ENCODE measurements at places on chromosomes 12 and 14.

- DNase-seq = no peak
Measured at GRCh38 chr12:6373022-6373787, 2.2 kb downstream of the SCNN1A start.

DNA sequence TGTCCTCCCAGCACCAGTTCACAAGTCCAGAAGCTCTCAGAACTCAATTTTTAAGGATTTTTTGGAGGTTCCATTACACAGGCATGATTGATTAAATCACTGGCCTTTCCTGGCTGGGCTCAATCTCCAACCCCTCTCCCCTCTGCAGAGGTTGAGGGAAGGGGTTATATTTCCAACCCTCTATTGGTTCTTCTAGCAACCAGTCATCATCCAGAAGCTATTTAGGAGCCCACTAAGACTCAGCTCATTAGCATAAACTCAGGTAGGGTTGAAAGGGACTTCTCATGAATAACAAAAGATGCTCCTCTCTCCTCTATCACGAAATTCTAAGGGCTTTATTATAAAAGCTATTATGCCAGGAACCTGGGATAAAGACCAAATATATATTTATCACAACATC is 41.5 kb downstream of the SPPL3 start:
- no peak for DNase-seq

DNA sequence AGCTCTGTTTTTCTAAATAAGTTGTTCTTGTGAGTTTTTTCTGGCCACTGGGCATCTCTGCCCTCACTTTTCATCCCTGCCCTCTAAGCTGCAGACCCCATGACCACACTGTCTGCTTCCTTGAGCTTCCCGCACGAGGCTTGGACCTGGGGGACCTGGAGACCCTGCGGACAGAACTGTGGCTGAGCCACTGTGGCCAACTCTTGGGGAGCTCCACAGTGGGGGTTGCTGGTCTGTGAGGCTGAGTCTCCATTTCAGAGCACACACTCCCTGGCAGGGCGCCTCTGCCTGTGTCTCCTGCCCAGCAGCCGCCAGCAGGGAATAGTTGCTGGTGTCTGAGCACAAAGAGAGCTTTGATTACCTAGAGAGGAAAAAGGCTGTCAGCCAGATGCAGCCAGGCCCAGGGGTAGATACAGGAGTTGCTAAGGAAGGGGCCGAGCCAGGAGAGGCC is 13.1 kb upstream of the RIN3 start:
- DNase-seq = peak; percentile 59

DNA sequence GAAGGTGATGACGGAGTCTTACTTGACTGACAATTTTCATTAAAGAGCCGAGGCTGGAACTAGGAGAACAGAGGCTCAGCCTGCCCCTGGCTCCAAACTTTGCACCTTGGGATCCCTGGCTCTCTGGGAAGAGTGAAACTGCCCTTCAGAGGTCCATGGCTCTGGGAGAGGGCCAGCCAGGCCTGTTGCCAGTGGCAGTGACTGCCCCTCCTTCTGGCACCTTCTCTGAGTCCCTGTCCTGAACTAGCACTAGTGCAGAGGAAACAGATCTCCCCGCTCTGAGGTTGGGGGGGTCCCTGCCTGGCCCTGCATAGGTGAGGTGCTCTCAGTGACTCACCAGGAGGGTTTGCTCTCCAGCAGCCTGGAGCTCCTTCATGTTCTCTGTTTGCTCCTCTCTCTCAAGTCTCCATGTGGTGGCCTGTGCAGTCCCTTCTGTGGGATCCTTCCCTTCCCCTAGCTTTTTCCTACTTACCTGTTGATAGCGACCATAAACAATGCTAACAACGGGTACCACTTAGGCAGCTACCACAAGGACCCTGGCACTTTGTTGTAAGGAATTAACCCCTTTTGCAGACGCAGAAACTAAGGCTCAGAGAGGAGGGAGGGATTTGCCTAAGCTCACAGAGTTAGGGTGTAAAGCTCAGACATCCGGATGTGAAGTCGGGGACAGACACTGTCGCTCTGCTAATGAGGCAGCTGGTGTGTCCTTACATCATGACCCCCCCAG is 22.4 kb downstream of the FAM222A start:
- DNase-seq = no peak

- no peak for DNase-seq
Measured at GRCh38 chr14:88983755-88984154, 159.3 kb downstream of the TTC8 start.
